Diencephalon (tissue), 1 donor: ENCODE measurements at places on chromosomes 7 and 10. TPM values are rescaled to one million over a fixed set of nuclear protein-coding genes. Genes with fewer than 3 reads are reported as not detected.

Gene SPAG6
- 11.1 TPM for total RNA-seq

Gene EPDR1
- 33.7 TPM for total RNA-seq

Gene EGR2
- total RNA-seq: 1.2 TPM

Gene SERPINE1
- total RNA-seq: 0.23 TPM

Gene INSYN2A
- total RNA-seq: 22.6 TPM

Gene BTBD16
- total RNA-seq: not detected

Gene GRID2IP
- 2.1 TPM for total RNA-seq

Gene VIPR2
- total RNA-seq: 2.8 TPM

Gene SPDYE11
- not detected for total RNA-seq

Gene CRPPA
- total RNA-seq: 11.8 TPM

Gene ZNF438
- total RNA-seq: 4.2 TPM

Gene AKR1C4
- not detected for total RNA-seq

Gene ZNF485
- total RNA-seq: 8.3 TPM

Gene TMEM178B
- total RNA-seq: 126 TPM

Gene C1QL3
- total RNA-seq: 18.0 TPM

Gene TSPAN12
- total RNA-seq: 16.8 TPM

Gene DNAJB6
- 187 TPM for total RNA-seq

Gene PGAM2
- total RNA-seq: 16.4 TPM

Gene NPY4R
- total RNA-seq: 1.2 TPM
